NCI-H1436 treated with DMSO at 0.1 percent for 48 hours (cell line): ENCODE measurements at places on chromosomes 2 and 18.

GRCh38 chr2:47089083-47089464, 66.0 kb downstream of the STPG4 start:
- no peak for DNase-seq

DNA sequence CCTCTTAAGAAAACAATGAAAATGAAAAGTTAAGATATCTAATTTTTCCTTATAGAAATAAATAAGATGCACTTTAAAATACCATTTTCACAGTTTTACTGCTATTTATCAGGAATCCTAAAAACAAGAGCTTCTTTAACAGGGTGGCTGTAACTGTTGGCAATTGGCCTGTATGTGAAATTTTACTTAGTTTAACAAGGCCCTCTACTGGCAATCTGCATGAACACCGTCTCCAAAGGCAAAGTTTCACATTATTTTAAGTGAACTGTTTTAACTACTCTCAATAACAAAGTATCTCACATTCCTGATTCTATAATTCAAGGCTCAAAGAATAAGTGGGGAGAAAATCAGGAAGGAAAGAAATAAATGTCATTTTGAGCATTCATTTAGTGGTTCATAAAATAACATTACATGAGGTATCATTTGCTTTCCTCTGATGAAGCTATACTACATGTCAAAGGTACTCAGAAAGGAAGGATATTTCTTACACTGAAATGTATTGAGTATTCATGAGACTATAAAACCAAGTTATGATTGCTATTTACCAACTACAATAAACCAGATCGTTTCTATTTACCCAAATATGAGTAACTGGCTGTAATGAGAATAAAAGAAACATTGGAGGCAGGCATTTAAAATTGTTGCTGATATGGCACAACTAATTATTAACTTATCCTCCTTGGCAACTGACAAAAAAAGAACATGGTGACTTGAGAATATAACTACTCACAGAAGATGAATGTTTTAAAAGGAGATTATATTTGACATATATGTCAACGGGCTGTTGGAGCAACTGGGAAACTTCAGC, 7.0 kb downstream of the NCKAP5 start:
- DNase-seq = no peak

GRCh38 chr18:45316127-45316526, 299.1 kb upstream of the SLC14A2 start:
- DNase-seq = no peak

GRCh38 chr2:232540441-232541041, 1.0 kb downstream of the CHRNG start:
- no peak for DNase-seq

- DNase-seq = no peak
Measured at GRCh38 chr2:74259733-74260132, 61.3 kb downstream of the MTHFD2 start.

GRCh38 chr18:41263956-41264355, 691.1 kb upstream of the PIK3C3 start:
- DNase-seq = no peak

DNA sequence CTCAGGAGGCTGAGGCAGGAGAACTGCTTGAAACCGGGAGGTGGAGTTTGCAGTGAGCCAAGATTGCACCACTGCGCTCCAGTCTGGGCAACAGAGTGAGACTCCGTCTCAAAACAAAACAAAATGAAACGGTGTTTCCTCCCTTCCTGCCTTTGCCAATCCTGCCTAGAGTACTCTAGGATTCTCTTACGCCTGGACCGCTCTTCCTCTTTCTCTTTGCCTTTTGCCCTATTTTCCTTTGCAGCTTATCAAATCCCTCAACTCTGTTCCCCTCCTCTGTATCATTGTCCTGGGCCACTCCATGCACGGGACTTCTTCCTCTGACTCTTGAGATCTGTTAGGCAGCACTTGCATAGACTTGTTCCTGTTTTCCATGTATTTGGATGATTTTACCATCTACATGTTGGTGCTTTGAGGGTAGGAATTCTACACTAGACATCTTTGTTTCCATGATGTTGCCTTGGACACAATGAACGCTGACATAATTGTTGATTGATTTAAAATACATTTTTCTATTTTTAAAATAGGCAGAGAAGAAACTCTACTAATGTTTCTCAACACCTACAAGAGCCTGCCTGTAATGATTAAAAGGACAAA, 24.8 kb upstream of the ACYP2 start:
- no peak for DNase-seq

DNA sequence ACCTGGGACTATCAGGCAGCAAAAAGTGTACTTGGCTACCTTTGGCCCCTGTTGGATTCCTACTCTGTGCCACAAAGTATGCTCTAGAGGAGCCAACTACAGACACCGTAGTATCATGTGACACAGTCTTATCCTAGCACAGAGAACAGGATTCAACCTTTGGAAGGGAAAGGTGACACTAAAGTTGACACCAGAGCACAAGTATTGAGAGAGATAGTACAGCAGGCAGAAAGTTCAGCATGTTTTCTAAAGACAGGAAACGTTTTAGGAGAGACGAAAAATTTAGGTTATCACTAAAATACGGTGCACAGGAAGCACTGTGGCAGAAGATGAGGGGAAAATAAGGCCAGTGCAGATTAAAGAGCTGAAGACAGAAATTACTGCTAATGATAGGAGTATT, 18.6 kb downstream of the SMAD2 start:
- DNase-seq = no peak

GRCh38 chr2:20378891-20379519, 28.4 kb upstream of the PUM2 start:
- no peak for DNase-seq

DNA sequence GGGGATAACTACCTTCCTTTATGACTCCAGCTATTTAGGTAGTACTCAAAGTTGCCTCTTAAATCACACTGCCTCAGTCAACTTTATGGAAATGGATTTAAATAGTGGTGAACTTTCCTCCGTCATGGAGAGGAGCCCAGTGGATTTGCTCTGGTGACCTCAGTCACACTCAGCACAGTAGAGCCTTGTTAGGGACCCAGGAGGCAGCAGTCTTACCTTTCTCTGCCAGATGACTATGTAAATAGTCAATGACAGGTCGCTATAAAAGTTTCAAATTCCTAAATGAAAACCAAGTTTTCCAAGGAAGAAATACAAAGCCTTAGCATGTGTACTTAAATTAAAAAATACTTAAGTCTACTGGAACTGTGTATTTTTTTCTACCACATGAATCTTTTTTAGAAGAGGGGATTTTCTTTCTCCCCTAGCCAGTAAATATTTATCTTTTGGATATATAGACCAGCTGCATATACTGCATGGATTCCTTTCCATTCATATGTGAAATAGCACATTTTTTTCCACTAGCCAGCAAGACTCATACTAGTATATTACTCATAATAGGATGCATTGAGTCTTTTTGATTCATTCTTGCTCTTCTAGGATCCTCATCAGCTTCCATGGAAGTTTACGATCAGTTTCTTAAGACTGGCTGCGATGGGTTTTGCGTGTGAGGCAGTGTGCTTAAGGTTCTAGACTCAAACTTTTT, 147.1 kb downstream of the FMNL2 start:
- no peak for DNase-seq

- no peak for DNase-seq
Measured at GRCh38 chr18:36296650-36297416, 680 bp upstream of the FHOD3 start.

DNA sequence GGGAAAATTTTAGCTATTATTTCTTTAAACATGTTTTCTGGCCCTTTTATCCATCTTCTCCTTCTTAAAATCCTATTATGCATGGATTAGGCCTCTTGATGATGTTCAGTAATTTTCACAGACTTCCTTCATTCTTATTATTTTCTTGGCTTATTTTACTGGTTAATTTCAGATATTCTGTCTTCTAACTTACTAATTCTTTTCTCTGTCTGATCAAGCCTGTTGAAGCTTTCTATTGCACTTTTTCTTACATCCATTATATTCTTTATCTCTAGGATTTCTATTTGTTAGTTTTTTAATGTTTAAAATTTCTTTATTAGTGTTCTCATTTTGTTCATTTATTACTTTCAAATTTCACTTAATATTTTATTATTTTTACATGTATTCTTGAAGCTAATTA, 105.3 kb upstream of the GALNT13 start:
- DNase-seq = no peak

DNA sequence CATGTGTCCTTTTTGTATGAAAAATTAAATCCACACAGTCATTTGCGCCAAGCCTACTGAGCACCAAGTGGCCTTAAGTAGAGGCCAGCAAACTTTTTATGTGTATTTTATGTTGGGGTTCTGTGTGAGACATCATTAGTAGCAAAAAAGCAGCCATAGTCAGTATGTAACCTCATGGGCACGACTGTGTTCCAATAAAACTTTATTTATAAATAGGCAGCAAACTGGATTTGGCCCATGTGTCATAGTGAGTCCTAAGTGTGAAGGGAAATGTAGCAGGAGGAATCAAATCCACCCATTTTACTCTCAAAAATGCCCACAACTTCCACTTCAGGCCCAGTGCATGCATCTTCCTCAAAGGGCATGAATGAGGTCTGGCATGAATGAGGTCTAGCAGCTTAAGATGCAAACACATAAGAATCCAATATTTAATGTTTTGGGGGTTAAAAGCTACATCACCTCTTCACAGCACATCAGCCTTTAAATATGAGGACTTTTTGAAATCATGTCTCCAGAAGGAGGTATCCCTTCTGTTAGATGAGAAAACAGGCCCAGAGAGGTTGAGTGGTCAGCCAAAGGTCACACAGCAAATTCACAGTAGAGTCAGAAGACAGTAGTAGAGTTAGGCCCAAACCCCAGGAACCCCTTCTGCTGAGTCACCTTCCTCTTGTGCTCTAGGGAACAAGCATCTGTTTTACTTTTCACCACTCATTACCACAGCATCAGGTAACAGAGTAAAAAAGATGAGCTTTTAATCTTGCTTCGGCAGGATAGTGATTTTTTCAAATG, 45.6 kb downstream of the MREG start:
- no peak for DNase-seq

DNA sequence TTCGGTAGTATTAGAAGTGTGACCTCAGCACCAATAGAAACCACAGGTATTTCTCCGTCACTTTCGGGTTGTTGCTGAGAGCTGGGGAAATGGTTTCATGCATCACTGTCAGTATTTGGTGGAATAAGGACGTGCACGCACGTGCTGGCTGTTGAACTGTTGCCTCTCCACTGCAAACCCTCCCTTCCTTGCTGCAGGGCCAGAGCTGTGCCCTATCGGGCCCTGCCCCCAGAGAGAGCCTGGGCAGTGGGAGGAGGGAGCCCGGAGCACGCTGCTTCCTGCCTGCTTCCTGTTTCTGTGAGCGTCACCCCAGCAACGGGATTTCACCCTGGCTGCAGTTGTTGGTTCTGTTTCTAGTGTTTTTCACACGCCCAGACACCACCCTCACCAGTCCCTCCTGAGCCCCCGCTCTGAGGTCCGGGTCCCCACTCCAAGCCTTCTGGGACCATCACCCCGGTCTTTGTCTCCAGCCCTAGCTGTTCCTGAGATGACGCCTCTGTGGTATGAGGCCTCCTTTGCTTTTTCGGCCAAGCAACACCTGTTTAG, 47.4 kb downstream of the LRRFIP1 start:
- DNase-seq = no peak

- no peak for DNase-seq
Measured at GRCh38 chr18:3284501-3284900, 22.6 kb downstream of the MYL12B start.

- DNase-seq = no peak
Measured at GRCh38 chr2:130728007-130728454, 839 bp upstream of the GPR148 start.

GRCh38 chr2:72554381-72554780, 271.5 kb downstream of the EXOC6B start:
- no peak for DNase-seq

DNA sequence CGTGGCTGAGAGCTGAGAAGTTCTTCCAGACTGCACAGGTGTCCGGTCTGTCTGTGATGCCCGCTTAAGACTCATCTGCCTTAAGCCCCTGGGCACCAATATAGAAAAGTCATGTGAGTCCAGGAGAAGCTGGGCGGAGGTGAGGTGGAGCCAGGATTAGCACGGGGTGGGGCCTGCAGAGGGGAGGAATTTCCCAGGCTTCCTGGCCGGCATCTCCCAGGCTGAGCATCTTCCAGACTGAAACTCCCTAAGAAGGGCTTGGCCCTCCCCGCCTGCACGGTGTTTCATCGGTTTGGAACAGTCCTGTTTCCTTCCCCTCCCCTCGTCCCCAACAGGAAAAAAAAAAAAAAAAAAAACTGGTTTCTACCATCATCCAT, 270.3 kb downstream of the ATAD2B start:
- DNase-seq = no peak

DNA sequence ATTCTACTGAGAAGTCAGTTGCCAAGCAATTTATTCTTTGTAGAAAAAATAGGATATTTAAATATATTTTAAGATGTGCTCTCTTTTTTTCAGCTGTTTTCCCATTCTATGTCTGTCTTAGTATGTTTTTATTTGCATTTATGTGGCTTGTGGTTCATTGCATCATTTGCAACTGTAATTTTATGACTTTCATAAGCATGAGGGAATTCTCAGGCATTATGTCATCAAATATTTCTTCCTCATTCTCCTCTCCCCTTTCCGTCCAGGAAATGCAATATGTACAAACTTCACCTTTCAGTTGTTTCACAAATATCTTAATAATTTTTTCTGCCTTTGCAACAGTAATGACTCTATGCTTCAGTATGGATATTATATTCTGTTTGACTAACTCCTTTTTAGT, 560.2 kb upstream of the LRATD1 start:
- no peak for DNase-seq

DNA sequence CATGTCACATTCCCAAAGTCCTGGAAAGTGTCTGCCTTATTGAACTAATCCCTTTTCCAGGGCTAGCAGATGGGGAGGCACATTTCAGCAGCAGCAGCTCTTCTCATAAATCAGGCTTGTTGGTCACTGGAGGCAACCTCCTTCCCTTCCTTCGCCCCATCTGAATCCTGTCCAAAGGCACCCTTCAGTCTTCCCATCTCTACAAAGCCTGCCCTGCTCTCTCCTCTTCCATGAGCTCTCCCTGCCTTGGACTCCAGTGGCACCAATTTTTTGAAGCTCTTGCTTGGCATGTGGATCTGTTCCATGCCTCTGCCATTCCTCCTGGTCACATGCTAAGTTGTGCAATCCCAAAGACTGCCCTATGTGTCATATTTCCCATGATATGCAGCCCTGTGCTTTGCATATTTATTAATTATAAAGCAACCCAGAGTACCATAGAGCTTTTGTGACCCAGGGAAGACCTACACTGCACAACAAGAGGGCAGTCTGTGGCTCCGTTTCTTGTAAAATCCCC, 70.3 kb downstream of the ANTXR1 start:
- no peak for DNase-seq

DNA sequence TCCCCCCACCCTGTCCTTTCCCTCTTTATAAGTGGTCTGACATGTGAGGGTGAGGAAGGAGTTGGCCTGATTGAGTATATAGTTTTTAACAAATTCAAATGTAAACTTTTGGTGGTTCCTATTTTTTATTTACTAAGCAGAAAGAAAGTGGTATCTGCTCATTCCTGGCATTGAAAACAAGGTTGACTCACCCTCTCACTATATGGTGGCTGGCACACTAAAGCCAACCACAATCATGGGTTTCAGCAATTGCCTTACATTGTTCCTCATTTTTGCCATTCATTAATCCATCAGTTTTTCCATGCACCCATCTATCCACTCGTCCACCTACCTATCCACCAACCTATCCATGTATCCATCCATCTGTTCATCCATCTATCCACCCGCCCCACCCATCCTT, 75.4 kb upstream of the IGFBP5 start:
- no peak for DNase-seq
